ENCODE measurements at places on chromosomes 2 and 18.
A peak's percentile ranks its signal among the peaks of the same experiment; 100 is the strongest.

GRCh38 chr2:219500135-219500534 lies 1.4 kb downstream of the GMPPA start:
- DNase-seq, result no peak

GRCh38 chr2:56587456-56587855 lies 403.7 kb downstream of the CCDC85A start:
- DNase-seq, result no peak

DNA sequence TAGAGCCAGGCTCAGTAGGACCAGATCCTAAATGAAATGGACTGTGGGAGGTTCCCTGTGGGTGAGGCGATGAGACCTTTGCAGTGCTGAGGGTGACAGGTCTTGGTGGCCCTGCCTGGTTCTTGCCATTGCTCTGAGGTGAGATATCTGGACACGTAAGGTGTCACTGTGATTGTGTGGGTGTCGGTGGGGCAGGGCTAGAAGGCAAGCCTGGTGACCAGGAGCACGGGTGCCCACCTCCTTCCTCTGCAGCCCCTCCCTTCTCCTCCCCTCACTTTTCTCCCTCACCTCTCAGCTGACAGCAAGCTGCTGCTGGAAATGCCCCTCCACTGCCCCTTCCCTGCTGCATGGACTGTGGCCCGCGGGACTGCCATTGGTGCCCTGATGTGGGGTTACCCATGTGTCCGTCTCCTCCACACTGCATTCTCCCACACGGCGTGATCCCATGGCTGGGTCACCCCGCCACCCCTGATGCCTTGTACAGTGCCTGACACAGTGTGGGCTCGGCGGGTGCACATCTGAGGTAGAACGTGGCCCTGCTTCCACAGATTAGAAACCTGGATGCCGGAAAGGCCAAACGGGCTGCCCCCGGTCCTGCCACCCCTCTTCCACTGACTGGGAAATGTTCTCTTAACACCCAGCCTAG lies 55.6 kb upstream of the FOSL2 start:
- no peak for DNase-seq

DNA sequence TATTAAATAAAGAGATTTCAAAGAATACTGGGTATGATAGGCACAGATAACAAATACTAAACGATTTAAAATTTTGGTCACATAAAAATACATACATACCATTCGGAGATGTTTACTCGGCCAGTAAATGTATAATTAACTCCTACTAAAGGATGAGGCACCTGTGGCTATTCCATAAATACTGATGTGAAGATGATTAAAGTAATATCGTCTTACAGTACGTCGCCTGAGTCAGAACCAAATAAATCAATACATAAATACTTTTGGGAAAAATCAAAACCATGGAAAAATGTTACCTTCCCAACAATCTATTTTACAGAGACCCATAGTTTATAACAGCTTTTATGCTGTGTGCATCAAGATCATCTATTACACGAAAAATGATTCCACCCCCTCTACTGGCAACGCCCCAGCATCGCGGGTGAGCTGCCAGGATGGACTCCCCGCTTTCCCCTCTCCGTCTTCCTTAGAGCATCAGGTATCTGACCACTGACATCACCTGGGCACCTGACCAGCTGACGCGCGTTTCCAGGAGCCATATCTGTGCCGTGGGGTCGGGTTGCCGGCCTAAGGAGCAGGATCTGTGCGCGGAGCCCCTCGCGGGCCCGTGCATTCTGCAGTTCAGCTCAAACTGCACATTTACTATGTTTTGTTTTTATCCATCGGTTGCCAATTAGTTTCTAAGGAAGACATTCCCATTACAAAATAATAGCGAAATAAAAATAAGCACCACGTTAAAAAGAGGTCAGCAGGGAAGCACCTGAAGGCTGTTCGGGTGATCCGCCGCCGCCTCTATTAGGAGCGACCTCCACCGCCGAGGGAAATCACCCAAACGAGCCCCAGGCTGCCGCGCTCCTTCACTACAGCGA lies 901 bp downstream of the ICA1L start:
- DNase-seq, result peak; percentile 96

DNA sequence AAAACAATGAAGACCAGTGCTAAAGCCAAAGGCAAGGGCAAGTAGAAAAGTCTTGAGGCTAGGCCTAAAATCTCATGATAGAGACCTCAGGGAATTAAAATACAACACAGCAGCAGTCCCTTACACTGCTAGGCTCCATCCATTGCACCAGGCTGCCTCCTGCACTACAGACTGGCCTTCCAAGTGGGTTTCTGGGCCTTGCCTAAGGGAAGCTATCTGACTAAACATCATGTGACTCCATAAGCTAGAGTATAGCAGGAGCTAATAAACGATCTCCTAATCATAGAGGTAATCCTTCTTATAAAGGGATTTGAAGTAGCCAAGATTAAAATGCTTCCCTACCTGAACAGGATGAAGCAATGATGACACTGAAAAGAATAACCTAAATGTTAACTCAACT lies 77.6 kb upstream of the NFU1 start:
- DNase-seq, result no peak

GRCh38 chr2:88159481-88159880 lies 10.7 kb upstream of the THNSL2 start:
- no peak for DNase-seq

GRCh38 chr18:44934901-44935300 lies 254.2 kb downstream of the SETBP1 start:
- DNase-seq, result no peak

DNA sequence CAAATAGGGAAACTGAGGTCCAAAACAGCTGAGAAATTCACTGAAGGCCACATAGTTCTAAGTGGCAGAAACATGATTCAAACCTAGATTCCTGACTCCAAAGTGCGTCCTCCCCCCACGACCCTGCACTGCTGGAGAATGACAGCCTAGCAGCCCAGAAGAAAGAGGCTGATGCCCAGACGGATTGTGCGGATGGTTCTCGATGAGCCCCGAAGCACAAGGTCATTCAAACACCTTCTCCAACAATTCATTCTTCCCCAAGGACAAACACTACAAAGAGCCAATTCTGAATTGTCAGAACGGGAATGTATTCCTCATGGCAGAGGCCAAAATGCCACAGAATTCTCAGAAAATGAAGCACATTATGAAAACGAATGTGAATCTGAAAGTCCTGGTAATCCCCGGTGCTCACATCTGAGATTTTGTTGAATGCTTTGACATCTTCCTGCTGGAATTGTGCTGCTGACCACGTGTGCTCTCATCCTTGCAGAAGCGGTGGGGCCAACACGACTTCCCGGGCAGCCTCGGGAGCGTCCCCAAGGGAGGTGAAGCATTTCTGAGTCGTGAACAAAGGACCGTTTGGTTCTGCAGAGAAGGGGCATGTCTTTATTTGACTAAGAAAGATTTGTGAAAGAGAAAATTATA lies 337.0 kb downstream of the EIPR1 start:
- DNase-seq, result no peak

GRCh38 chr2:238024986-238025385 lies 35.8 kb upstream of the SCLY start:
- no peak for DNase-seq

GRCh38 chr2:145846982-145847381 lies 1327.1 kb upstream of the ZEB2 start:
- DNase-seq, result no peak

DNA sequence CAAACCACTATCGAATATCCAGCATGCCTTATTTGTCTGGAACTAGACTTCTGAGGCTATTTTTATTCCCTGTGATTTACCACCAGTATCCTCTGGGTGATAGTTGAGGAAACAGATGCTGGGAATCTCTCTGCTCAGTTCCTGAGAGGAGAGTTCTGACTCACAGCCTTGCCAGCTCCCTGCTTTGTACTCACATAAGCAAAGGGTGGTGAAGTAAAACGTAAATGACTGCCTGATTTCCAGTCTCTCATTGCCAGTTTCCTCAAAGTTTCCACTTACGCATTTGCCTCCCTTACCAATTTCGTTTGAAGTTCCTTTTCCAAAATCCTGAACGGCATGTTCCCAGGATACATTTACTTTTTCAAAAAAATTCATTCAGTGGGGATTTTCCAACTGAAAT lies 69.2 kb upstream of the HNRNPA3 start:
- DNase-seq, result no peak

All from NCI-H526 (cell line).